ENCODE measurements at places on chromosomes 13 and 19. TPM values are rescaled to one million over a fixed set of nuclear protein-coding genes. Genes with fewer than 3 reads are reported as not detected.

Gene NUDT15
- polyA plus RNA-seq, result 11.2 TPM

Gene IGFL1
- not detected for polyA plus RNA-seq

Gene WBP4
- 3.8 TPM for polyA plus RNA-seq

Gene ZNF429
- polyA plus RNA-seq, result 5.6 TPM

Gene SLC25A41
- polyA plus RNA-seq, result 0.22 TPM

Gene FEM1A
- polyA plus RNA-seq, result 6.1 TPM

Gene SPRED3
- 0.31 TPM for polyA plus RNA-seq

Gene RYR1
- polyA plus RNA-seq, result 0.79 TPM

Gene C19orf85
- not detected for polyA plus RNA-seq

Gene C19orf73
- 5.1 TPM for polyA plus RNA-seq

Gene KLHL1
- polyA plus RNA-seq, result not detected

Gene RFPL4AL1
- polyA plus RNA-seq, result not detected

Gene ZNF492
- polyA plus RNA-seq, result 0.22 TPM

Gene FPR1
- polyA plus RNA-seq, result 4.4 TPM

Gene LYPD3
- 7.3 TPM for polyA plus RNA-seq

Gene EPS8L1
- 13.3 TPM for polyA plus RNA-seq

Gene BRSK1
- 0.79 TPM for polyA plus RNA-seq

Gene ZNF433
- 4.3 TPM for polyA plus RNA-seq

Gene RASA3
- polyA plus RNA-seq, result 62.0 TPM

Gene ZNF66
- polyA plus RNA-seq, result 1.3 TPM

Gene LILRB4
- 5.8 TPM for polyA plus RNA-seq

Gene KLK3
- polyA plus RNA-seq, result not detected

Gene RNF113B
- not detected for polyA plus RNA-seq

Gene MATK
- polyA plus RNA-seq, result 2.6 TPM

Gene EDDM13
- polyA plus RNA-seq, result not detected

Gene N4BP2L2
- 51.1 TPM for polyA plus RNA-seq

Gene JSRP1
- polyA plus RNA-seq, result 0.56 TPM

Gene SLC10A2
- not detected for polyA plus RNA-seq

Gene TMEM161A
- 8.7 TPM for polyA plus RNA-seq

Gene SHISA2
- polyA plus RNA-seq, result 0.09 TPM

Gene ADAMTSL5
- 0.90 TPM for polyA plus RNA-seq

Gene CEACAM19
- 2.7 TPM for polyA plus RNA-seq

Gene CRLF1
- 57.6 TPM for polyA plus RNA-seq

Gene SELENOV
- not detected for polyA plus RNA-seq

Gene ZNF491
- 0.22 TPM for polyA plus RNA-seq

Gene COL4A2
- 93.5 TPM for polyA plus RNA-seq

Gene B3GNT3
- polyA plus RNA-seq, result 3.1 TPM

Gene SMAD9
- 2.7 TPM for polyA plus RNA-seq

Gene CEACAM4
- polyA plus RNA-seq, result 2.7 TPM

Gene ZNF534
- polyA plus RNA-seq, result not detected

Gene LRRC4B
- 3.0 TPM for polyA plus RNA-seq

Gene CYSLTR2
- polyA plus RNA-seq, result 0.07 TPM

Gene SLC8A2
- 1.9 TPM for polyA plus RNA-seq

Gene MBD3L3
- not detected for polyA plus RNA-seq

Gene RGCC
- 114 TPM for polyA plus RNA-seq
